ENCODE measurements at places on chromosomes 2 and 18.
A peak's percentile ranks its signal among the peaks of the same experiment; 100 is the strongest.

- H3K4me3 ChIP-seq, result peak overlapping the region; percentile 68
- peak; percentile 75 for ATAC-seq
- peak overlapping the region; percentile 72 for H3K27ac ChIP-seq
- H3K36me3 ChIP-seq, result peaks cover 62% of the 10 kb centered on the region
Observed at GRCh38 chr2:117835990-117836760, 21.7 kb downstream of the DDX18 start.

- peak overlapping the region; percentile 15 for H3K4me3 ChIP-seq
- no peaks in the 10 kb centered on the region for H3K27me3 ChIP-seq
- H3K27ac ChIP-seq, result peak overlapping the region; percentile 84
Observed at GRCh38 chr18:50830544-50830943, 10.7 kb upstream of the MRO start.

- H3K36me3 ChIP-seq, result no peaks in the 10 kb centered on the region
- ATAC-seq, result peak; percentile 31
- H3K4me3 ChIP-seq, result no peak overlapping the region
- H3K27me3 ChIP-seq, result no peaks in the 10 kb centered on the region
Observed at GRCh38 chr2:186962085-186962747, 113.2 kb upstream of the ZSWIM2 start.

GRCh38 chr2:152864601-152865149 is 146.3 kb downstream of the ARL6IP6 start:
- no peaks in the 10 kb centered on the region for H3K4me1 ChIP-seq
- H3K36me3 ChIP-seq, result no peaks in the 10 kb centered on the region
- no peak for ATAC-seq
- no peaks in the 10 kb centered on the region for H3K27me3 ChIP-seq

DNA sequence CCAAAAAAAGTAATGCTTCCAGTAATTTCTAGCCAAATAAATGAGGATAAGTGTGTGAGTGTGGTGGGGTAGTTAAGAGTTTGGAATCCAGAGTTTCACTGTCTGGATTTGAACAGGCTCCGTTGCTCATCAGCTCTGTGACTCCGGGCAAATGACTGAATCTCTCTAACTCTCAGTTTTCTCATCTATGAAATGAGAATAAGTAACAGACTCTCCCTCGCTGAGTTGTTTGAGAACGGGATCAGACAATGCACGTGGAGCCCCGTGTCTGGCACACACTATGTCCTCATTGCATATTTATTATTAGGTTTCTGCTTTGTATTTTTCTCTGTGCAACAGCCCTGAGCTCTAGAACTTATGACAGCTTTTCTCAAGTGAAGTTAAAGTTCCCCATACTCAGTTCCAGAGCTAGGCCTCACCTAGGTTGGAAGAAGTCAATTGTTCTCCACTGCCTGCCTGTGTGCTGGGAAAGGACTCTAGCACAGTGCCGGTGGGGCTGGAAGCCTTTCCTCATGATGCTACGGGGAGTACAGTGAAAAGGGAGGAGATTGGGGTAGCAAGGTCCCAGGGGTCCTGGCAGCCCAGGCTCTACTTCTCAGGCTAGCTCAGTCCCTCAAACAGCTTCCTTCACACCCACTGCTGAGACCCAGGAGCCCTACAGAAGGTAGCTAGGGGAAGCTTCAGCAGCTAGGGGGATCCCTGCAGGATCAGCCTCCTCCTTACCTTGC is 1.7 kb upstream of the ICOS start:
- H3K4me1 ChIP-seq, result peaks cover 6% of the 10 kb centered on the region
- H3K36me3 ChIP-seq, result no peaks in the 10 kb centered on the region
- peak; percentile 25 for ATAC-seq

DNA sequence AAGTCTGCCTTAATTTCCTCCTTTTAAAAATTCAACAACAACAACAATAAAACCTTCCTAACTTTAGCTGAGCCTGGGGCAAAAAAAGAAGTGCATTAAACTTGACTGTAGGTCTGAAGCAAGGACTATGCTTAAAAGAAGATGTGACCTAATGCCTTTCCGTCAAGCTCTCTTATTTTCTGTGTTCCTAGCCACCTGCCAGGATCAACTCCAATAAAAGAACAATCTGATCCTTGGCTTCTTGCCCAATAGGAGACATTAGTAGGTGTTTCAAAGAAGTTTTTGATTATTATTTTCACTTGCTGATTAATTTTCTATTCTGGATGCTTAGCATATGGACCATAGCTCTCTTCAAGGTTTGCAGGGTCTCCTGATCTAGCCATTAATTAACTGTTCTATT is 237.5 kb downstream of the STK39 start:
- H3K4me3 ChIP-seq, result no peak overlapping the region
- ATAC-seq, result no peak
- H3K36me3 ChIP-seq, result peaks cover 49% of the 10 kb centered on the region
- H3K4me1 ChIP-seq, result no peaks in the 10 kb centered on the region
- no peak overlapping the region for H3K27ac ChIP-seq

- H3K36me3 ChIP-seq, result peaks cover 8% of the 10 kb centered on the region
- peaks cover 18% of the 10 kb centered on the region for H3K4me1 ChIP-seq
- peak overlapping the region; percentile 89 for H3K27ac ChIP-seq
Observed at GRCh38 chr18:12990641-12990966, 558 bp upstream of the CEP192 start.

- no peaks in the 10 kb centered on the region for H3K36me3 ChIP-seq
- H3K27ac ChIP-seq, result no peak overlapping the region
- no peaks in the 10 kb centered on the region for H3K4me1 ChIP-seq
- no peak for ATAC-seq
Observed at GRCh38 chr18:75137346-75137877, 71.5 kb downstream of the PTGR3 start.

GRCh38 chr2:2482851-2483250 is 151.8 kb upstream of the MYT1L start:
- ATAC-seq, result no peak
- H3K36me3 ChIP-seq, result no peaks in the 10 kb centered on the region
- no peaks in the 10 kb centered on the region for H3K27me3 ChIP-seq

DNA sequence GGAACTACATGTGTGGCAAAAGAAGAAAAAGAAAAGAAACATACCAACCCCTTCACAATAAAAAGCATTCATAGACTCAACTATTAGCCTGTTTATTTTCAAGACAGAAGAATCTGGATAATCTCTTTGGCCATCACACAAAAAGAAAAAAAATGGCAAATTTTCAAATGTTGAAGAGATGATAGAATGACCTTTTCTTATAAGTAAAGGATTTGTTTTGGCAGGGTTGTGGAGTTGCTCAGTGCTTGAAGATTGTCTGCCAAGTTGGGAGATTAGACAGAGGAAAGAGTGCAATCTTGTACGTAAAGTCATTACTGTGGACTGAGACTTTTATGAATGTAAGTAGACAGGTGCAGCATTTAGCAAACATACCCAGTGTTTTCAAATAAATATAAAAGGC is 18.5 kb upstream of the FAM171B start:
- no peak overlapping the region for H3K4me3 ChIP-seq
- H3K36me3 ChIP-seq, result peaks cover 60% of the 10 kb centered on the region
- H3K27ac ChIP-seq, result no peak overlapping the region
- no peaks in the 10 kb centered on the region for H3K4me1 ChIP-seq

DNA sequence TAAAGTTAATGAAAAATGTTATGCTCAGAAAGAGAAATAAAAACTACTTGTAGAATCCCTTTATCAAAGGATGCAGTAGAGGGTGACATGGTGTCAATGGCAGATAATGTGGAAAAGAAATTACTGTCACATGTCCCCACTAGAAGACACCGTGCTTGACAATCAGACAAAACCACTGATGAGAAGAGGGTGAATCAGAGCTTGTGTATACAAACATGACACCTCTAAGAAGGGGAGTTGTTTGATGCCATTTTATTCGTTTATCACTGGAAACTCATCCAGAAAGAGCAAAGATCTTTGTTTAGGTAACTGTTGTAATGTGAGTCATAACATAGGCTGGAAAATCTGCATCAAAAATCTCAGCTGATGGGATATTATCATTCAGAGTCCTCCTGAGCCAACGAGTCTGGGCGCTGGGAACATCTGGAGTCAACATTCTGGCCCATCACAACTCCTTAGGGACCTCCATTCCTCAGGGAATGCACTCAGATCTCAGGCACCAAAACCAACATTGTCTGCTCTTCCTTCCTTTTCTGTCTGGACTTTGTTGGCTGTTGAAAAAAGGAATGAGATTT is 49.5 kb upstream of the RAB12 start:
- no peaks in the 10 kb centered on the region for H3K36me3 ChIP-seq
- H3K4me1 ChIP-seq, result no peaks in the 10 kb centered on the region
- H3K27ac ChIP-seq, result no peak overlapping the region
- no peak overlapping the region for H3K4me3 ChIP-seq
- H3K27me3 ChIP-seq, result no peaks in the 10 kb centered on the region
